Endothelial cell of umbilical vein (primary cell): ENCODE measurements at places on chromosomes 1 and 21.

- no peak for DNase-seq
These were observed 44.5 kb upstream of the EDN2 start for GRCh38 chr1:41528726-41529605.

DNA sequence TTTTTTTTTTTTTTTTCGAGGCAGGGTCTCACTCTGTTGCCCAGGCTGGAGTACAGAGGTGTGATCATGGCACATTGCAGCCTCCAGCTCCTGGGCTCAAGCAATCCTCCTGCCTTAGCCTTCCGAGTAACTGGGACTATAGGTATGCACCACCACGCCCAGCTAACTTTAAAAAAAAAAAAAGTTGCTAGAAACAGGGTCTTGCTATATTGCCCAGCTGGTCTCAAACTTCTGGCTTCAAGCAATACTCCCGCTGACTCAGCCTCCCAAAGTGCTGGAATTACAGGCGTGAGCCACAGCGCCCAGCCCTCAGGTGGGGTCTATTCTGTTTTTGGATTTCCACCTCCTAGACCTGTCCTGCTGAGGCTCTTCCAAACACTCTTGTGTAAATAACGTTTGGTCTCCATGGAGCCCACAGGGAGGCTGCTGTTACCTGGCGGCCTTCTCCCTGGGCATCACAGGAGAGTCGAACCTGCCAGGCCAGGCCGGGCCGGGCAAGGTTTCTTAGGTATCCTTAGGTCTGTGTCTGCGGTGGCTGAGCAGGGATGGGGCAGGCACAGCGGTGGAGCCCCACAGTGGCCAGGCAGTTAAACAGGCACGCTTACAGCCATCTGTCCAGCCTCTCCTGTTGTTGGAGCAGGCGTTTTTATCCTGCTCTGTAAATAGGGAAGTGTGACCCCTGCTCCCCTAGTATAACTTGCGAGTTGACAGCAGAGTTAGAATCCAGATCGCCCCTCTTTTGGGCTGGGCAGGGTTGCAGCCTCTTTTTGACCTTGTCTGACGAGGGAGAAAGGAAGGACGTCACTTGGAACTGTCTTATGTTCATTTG lies 18.8 kb downstream of the PLEKHM2 start:
- DNase-seq = peak; percentile 39

- no peak for DNase-seq
These were observed 14.2 kb downstream of the CLCC1 start for GRCh38 chr1:108949044-108949443.

DNA sequence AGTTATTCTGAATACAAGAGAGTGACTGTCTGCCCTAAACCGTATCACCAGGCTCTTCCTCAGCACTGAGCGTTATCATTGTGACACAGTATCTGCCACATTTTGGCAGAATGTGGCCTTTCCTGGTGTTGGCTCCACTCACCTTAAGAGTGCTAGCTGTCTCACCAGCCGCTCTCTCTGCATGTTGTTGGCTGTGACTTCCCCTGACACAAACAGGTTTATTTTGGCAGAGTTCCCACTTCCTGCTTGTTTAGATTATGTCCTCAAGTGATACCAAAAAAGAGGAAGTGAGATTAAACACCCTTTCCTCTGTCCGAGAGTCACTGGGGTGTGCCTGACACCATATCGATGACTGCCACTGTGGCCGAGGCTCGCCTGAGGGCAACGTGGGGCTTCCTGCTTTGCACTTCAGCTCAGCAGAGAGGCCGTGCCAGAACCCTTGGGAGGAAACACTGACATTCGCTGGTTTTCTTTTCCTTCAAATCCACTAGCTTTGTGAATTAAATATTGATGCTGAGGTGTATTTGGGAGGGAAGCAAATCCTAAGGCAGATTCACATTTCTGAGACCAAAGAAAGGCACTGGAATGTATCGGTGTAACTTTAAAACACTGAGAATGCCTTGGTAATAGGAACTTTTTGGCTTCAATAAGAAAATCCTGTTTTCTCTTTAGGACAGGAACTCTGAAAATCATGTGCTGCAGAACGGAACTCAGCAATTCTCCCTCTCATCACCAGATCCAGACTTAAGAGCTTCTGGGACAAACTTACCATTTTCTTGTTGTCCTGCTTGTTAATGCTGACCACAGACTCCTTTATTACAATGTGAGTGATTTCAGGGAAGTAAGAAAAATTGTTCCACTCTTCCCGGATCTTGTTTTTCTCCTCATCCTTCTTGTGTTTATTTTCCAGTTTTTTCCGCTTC lies 102.1 kb downstream of the JAK1 start:
- DNase-seq = peak; percentile 90

- DNase-seq = no peak
These were observed 548.8 kb upstream of the ADAMTS5 start for GRCh38 chr21:27515676-27516075.

GRCh38 chr1:93603601-93604000 lies 78.0 kb downstream of the BCAR3 start:
- DNase-seq = no peak

- DNase-seq = no peak
These were observed 1.8 kb downstream of the SMYD2 start for GRCh38 chr1:214282630-214283242.

- DNase-seq = peak; percentile 67
These were observed 573.1 kb downstream of the USP25 start for GRCh38 chr21:16302851-16303282.
